Left cardiac atrium (tissue), 4 donors: ENCODE measurements at places on chromosomes 13 and 19. TPM values are rescaled to one million over a fixed set of nuclear protein-coding genes. Genes with fewer than 3 reads are reported as not detected.

Gene C19orf38
- 1.2 TPM for total RNA-seq

Gene EFNA2
- not detected for total RNA-seq

Gene ODAD3
- 0.56 TPM for total RNA-seq

Gene SKA3
- total RNA-seq = 0.24 TPM

Gene CD22
- 0.56 TPM for total RNA-seq

Gene PLVAP
- 137 TPM for total RNA-seq

Gene DCAF15
- 17.1 TPM for total RNA-seq

Gene DPF1
- not detected for total RNA-seq

Gene ERVV-1
- total RNA-seq = not detected

Gene SPACA4
- total RNA-seq = not detected

Gene KLHL1
- total RNA-seq = not detected

Gene HCST
- total RNA-seq = 15.5 TPM

Gene C1QTNF9
- total RNA-seq = 1.7 TPM

Gene RB1
- 25.2 TPM for total RNA-seq

Gene GSX1
- total RNA-seq = not detected
